Forelimb muscle (tissue), 1 donor: ENCODE measurements at places on chromosomes 12 and 14.
A peak's percentile ranks its signal among the peaks of the same experiment; 100 is the strongest.

DNA sequence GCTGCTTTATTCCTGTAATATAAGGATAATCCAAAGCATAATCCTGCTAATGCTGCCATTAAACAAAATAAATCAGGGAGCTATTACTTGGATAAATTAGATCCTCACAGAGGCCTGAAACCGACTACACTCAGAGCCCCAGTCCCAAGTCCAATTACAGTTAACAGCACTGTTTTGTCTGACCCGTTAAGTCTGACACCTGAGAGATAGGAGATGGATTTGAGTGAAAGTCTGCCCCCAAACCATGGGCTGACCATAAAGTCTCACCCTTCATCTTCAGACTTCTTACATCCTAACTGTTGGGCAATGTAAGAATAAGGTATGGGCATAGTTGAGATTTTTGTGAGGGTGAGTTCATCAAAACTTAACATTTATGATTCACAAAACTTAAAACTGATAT lies 181.7 kb downstream of the PLCZ1 start:
- DNase-seq = no peak

- no peak for DNase-seq
Observed at GRCh38 chr12:110780448-110780847, 37.8 kb upstream of the PPP1CC start.

- no peak for DNase-seq
Observed at GRCh38 chr12:25058658-25059058, 109.8 kb upstream of the BCAT1 start.

- no peak for DNase-seq
Observed at GRCh38 chr12:57895389-57896114, 45.8 kb upstream of the ATP23 start.

GRCh38 chr14:57060276-57060955 lies 208.3 kb downstream of the EXOC5 start:
- DNase-seq = no peak

GRCh38 chr12:127957001-127957660 lies 309.8 kb upstream of the TMEM132C start:
- no peak for DNase-seq

- DNase-seq = no peak
Observed at GRCh38 chr14:58677996-58678395, 40.2 kb downstream of the DACT1 start.

GRCh38 chr14:23563473-23564180 lies 4.0 kb downstream of the AP1G2 start:
- DNase-seq = no peak

GRCh38 chr12:25146686-25147085 lies 48.3 kb downstream of the DNAI7 start:
- no peak for DNase-seq

GRCh38 chr12:15956010-15956409 lies 44.9 kb downstream of the DERA start:
- DNase-seq = no peak

- DNase-seq = no peak
Observed at GRCh38 chr12:120366341-120366705, 2.6 kb downstream of the MSI1 start.

GRCh38 chr14:68788275-68788995 lies 4.4 kb downstream of the ZFP36L1 start:
- DNase-seq = no peak

GRCh38 chr12:1318327-1319031 lies 275.9 kb downstream of the FBXL14 start:
- peak; percentile 44 for DNase-seq

DNA sequence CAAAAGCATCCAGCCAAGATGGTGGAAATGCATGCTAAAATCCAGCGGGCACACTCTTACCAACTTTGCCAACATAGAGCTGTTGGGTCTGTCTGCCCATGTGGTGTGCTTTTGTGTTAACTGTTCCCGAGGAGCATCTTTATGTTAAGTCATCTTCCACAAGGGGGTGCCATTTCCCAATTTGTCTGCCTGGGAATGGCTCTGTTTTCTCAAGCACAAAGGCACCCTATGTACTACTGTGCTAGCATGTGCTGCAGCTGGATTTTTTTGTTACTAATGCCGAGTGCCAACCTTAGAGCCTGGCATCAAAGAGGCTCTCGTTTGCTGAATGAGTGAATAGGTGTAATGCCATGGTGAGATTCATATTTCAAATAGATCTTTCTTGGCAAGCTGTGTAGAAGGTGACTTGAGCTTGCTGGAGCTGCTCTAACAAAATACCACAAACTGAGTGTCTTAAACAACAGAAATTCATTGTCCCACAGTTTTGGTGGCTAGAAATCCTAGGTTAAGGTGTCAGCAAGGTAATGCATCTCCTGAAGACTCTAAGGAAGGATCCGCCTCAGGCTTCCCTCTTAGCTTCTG lies 74.3 kb downstream of the TRHDE start:
- peak; percentile 26 for DNase-seq

GRCh38 chr12:122064780-122065588 lies 13.6 kb upstream of the MLXIP start:
- no peak for DNase-seq

GRCh38 chr12:114697741-114698565 lies 14.0 kb upstream of the TBX3 start:
- DNase-seq = no peak

- no peak for DNase-seq
Observed at GRCh38 chr12:53518381-53518780, 11.1 kb upstream of the NPFF start.

- no peak for DNase-seq
Observed at GRCh38 chr14:45251912-45252311, 1.1 kb downstream of the MIS18BP1 start.

GRCh38 chr12:34208331-34209258 lies 186.3 kb downstream of the ALG10 start:
- DNase-seq = no peak

- DNase-seq = no peak
Observed at GRCh38 chr12:13144266-13144828, 40.9 kb upstream of the GSG1 start.

DNA sequence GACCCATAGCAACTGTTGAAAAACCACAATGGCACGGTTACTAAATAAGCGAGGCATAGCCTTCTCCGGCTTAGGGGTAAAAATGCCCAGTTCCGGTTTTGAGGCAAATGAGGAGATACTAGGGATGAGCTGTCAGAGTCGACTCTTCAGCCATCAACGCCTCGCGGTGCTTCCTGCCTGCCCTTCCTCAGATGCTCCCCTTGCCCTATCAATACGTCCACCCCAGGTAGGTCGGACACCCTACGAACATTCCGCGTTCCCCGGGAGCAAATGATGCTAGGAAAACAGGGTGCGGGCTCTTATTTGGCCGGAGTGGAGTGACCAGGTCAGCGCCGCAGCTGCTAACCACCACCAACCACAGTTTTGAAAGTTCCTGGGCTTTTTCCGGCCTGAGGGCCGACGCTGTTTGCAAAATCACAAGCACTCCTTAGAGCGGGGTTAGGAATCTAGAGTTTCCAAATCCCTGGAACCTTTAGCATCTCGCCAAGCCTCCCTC lies 1.2 kb downstream of the SRSF9 start:
- DNase-seq = no peak
